Activated CD4-positive, alpha-beta T cell treated with anti-CD3 and anti-CD28 coated beads, Interleukin-2, amount 10 ng/mL, durations not matched to agents 7 days and 5 days (primary cell): ENCODE measurements at places on chromosomes 3 and 15. TPM values are rescaled to one million over a fixed set of nuclear protein-coding genes. Genes with fewer than 3 reads are reported as not detected.

Gene IQCF5
- total RNA-seq = not detected

Gene FETUB
- total RNA-seq = not detected

Gene ANKUB1
- not detected for total RNA-seq

Gene GOLGA8S
- 0.31 TPM for total RNA-seq

Gene GOLGA8M
- total RNA-seq = 1.7 TPM

Gene STAC
- 0.12 TPM for total RNA-seq

Gene ZMYND10
- total RNA-seq = 3.5 TPM

Gene RHOA
- total RNA-seq = 520 TPM

Gene C15orf62
- 1.0 TPM for total RNA-seq

Gene DLL4
- total RNA-seq = not detected

Gene NPAP1
- total RNA-seq = not detected

Gene KCNMB2
- not detected for total RNA-seq

Gene ITIH1
- not detected for total RNA-seq

Gene SNUPN
- total RNA-seq = 41.9 TPM

Gene DZIP1L
- 0.40 TPM for total RNA-seq

Gene ACSBG1
- total RNA-seq = not detected

Gene IL17RB
- total RNA-seq = 2.9 TPM

DNA sequence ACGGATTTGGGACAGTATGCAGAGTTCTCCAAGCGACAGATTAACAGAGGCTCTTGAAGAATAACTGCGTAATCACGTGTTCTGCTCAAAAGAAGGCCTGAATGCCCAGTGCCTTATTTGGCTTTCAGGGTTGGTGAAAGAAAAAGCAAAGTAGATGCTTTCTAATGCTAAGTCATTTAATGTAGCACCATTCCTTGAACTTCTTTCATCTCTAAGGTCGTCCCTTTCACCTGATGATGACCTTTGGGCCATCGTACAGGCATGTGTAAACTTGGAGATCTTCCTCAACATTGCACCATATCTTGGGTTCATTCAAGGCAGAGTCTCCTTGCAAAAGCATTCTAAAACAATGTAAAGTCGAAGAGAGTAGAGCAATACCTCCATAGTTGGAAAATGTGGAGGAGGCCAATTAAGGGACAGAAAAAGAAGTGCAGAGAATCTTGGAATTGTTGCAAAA, 48.9 kb downstream of the TMEM44 start:
- no peak for DNase-seq

- DNase-seq = no peak
These were observed 29.0 kb downstream of the HGD start for GRCh38 chr3:120652896-120653545.

DNA sequence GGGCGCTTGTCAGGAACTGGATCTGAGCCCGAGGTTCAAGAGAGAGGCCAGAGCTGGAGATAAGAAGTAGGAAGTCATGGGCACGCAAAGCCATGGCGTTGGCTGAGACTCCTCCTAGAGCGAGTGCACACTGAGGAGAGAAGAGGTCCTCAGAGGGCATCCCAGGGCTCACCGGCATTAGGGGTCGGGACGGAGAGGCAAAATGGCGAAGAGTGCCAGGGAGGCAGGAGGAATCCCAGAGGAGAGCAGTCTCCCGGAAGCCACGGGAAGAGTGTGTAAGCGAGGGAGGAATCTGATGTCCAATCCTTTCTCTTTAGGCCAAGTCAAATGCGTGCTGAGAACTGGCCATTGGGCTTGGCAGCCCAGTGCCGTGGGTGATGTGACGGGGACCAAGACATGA, 24.0 kb downstream of the EFCC1 start:
- DNase-seq = no peak

DNA sequence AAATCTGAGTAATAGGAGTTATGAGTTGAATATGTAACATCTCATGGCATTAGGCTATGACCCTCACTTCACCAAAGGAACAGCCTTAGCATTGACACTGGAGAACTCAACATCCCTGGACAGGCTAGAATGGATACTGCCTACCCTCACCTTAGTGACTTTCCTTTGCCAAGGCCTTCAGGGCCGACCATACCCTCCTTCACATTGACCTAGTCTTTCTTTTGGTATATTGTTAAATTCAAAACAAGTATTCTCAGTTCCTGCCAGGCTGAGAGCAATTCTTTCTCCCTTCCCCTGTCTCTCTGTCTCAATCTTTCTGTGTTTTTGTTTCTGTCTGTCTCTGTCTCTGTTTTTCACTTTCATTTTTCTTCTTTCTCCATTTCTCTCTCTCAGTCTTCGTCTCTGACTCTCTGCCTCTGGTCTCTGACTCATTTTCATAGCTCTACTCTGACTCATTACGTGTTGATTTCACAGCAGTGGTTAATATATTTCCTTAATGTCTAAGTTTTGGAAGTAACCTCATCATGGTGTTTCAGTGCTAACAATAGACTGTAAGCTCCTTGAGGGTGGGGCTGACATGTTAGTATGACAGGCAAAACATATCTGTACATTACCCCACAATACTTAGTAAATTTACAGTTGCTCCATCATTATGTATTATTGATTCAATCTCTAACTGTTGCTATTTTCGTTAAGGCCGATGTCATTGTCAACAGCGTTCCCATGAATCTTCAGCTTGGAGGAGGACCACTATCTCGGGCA, 32.5 kb downstream of the PARP15 start:
- peak; percentile 36 for DNase-seq

- DNase-seq = no peak
These were observed 35.3 kb downstream of the ARPP21 start for GRCh38 chr3:35674451-35675109.

DNA sequence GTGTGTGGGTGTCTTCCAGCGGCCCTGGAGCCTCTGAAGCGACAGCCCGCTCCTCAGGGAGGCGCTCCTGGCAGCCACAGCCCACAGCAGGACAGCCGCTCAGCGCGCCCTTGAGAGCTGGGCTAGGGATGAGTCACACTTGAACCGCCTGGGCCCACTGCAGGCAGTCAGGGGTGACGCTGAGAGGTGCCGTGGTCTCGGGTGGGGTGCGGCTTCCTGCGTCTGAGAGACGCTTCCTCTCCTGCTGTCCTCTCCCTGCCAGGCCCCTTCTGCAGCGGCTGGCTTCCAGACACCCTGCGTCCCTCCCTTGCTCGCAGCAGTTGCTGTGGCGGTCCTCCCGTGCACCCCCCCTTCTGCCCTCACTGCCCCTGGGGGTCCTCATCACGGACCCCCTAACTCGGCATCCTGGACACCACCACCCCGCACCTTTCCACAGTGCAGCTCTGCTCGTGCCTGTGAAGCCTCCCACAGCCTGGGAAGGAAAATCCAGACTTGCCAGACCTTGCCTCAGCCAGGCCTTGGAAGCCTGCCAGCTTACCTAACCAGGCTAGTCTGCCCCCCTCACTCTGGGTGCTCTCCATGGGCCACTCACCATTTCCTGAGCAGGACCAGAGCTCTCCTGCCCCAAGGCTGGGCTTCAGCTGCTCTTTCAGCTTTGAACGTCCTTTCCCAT, 1.1 kb upstream of the SPTBN5 start:
- peak; percentile 86 for DNase-seq

DNA sequence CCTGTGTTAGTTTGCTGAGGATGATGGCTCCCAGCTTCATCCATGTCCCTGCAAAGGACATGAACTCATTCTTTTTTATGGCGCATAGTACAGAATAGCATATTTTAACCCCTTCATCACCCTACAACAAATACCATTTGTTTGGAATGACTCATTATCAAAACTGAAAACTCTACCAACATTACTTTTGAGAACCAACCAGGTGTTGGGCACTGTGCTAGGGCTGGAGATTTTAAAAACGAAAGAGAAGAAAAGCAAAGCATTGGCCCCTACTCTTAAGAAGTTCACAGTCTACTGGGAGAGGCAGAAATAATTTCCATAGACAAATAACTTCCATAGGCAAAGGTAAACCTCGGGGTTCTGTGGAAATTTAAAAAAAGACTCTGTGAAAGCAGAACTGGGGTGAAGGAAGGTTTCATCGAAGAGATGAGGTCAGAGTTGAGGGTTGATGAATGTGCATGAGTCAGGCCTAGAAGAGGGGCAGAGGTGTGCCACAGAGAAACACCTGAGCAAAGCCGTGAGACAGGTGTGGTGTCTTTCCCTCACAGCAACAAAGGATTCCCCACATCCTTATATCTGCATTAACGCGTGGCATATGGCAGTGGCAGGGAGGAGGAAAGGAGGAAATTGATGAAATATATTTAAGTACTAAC, 51.0 kb downstream of the MCF2L2 start:
- no peak for DNase-seq

GRCh38 chr15:101651554-101652097, 555 bp downstream of the TM2D3 start:
- DNase-seq = no peak

DNA sequence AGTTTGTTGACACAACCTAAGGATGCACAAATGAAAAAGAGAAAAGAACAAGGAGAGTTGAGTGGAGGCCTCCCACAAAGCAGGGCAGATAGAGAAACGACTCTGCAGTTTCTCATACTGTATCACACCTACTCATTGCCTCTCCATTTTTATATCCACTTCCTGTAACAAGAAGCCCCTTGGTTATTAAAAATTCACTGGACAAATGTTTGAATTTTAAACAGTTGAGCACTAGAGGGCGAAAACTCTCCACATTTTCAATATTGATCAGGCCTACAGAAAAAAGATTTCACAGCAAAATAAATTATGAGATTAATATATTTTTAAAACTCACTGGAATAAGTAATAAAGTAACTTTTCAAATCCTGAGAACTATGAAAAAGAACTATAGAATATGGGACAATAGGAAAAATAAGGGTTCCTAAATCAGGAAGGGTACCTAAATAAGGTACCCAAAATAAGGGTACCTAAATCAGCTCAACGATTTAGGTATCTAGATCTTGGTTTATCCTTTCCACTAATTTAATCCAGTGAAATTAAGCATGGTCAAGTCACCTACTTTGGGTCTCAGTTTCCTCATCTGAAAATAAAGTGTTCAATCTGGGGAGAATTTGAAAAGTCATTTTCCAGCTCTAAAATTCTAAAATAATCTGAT, 47.0 kb upstream of the PPIB start:
- DNase-seq = peak; percentile 11

- DNase-seq = peak; percentile 44
These were observed 45.8 kb downstream of the SMAD3 start for GRCh38 chr15:67110958-67111864.

GRCh38 chr15:65540314-65540713, 10.1 kb downstream of the HACD3 start:
- no peak for DNase-seq

- DNase-seq = peak; percentile 15
These were observed 790 bp downstream of the LAMP3 start for GRCh38 chr3:183161552-183162336.

DNA sequence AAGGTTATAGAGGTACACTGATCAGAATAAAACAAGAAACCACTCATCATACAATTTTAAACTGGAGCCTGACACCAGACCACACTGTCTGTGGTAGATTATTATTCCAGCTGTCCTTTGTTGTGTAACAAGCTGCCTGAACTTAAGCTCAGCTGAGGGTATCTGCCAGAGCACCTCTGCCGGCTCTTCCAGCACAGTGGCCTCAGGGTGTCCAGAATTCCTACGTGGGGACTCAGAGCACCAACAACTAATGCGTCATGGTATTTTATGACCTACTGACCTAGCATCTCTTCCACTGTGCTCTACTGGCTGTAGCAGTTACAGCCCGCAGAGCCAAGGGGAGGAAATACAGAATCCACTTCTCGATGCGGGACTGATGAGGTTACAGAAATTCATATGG, 15.6 kb upstream of the RAF1 start:
- DNase-seq = no peak

DNA sequence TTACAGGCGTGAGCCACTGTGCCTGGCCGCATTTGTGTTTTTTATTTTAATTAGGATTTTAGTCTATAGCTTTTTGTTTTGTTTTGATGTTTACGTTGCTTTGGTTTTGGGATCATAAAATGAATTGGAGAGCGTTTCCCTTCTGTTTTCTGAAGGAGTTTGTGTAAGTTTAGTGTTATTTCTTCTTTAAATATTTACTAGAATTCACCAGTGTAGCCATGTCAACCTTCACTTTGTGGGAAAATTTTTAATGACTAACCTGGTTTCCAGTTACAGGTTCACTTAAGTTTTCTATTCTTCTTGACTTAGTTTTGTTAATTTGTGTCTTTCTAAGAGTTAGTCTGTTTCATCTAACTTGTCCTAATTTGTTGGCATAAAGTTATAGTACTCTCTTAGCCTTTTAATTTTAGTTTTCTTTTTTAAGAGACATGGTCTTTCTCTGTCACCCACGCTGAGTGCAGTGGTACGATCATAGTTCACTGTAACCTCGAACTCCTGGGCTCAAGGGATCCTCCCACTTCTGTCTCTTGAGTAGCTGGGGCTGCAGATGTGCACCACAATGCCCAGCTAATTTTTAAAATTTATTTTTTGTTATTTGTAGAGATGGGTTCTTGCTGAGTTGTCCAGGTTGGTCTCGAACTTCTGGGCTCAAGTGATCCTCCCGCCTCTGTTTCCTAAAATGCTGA, 61.0 kb downstream of the CHD2 start:
- no peak for DNase-seq

- peak; percentile 58 for DNase-seq
These were observed 66.1 kb downstream of the RPN1 start for GRCh38 chr3:128584412-128585020.

GRCh38 chr3:150401285-150401684, 6.8 kb upstream of the TSC22D2 start:
- no peak for DNase-seq

DNA sequence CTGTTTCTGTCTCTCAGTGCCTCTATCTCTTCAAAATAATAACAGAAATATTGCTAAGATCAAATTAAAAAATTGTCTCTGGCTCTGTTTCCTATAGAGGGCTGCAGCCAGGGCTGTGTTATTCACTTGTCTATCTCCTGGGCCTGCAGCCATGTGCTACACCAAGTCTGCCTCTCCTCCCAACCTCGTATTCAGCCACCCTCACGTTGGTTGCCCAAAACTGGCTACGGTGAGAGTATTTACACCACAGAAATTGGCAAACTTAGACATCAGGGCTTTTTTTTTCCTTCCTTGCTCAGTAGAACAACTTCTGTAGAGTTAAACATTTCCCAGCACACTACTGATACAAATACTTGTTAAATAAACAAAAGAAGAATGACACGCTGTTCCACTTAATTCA, 320.9 kb upstream of the ICE2 start:
- no peak for DNase-seq
